ENCODE measurements at places on chromosomes 1 and 21.
A peak's percentile ranks its signal among the peaks of the same experiment; 100 is the strongest.

GRCh38 chr1:193458628-193459027 lies 272.2 kb upstream of the B3GALT2 start:
- no peak overlapping the region for H3K27ac ChIP-seq
- no peaks in the 10 kb centered on the region for H3K36me3 ChIP-seq
- no peaks in the 10 kb centered on the region for H3K4me1 ChIP-seq
- no peaks in the 10 kb centered on the region for H3K27me3 ChIP-seq

- peaks cover 65% of the 10 kb centered on the region for H3K27me3 ChIP-seq
- no peaks in the 10 kb centered on the region for H3K4me1 ChIP-seq
- DNase-seq = peak; percentile 48
- no peaks in the 10 kb centered on the region for H3K36me3 ChIP-seq
Measured at GRCh38 chr1:2788506-2789163, 12.9 kb downstream of the TTC34 start.

DNA sequence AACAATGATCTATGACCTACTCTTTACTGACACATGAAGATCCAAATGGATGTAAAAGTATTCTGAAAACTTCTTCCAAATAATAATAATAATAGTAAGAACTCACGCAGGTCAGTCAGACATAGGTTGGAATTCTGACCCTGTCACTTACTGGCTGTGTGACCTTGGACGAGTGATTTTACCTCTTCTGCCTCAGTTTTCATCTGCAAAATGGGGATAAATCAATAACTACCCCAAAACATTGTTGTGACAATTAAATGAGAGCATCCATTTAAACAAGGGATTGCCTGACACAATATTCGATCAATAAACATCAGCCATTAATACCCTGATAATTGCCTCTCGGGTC lies 556 bp downstream of the MECR start:
- no peaks in the 10 kb centered on the region for H3K36me3 ChIP-seq
- H3K27me3 ChIP-seq = no peaks in the 10 kb centered on the region
- peaks cover 4% of the 10 kb centered on the region for H3K4me1 ChIP-seq
- DNase-seq = no peak
- peak overlapping the region; percentile 65 for H3K4me3 ChIP-seq

DNA sequence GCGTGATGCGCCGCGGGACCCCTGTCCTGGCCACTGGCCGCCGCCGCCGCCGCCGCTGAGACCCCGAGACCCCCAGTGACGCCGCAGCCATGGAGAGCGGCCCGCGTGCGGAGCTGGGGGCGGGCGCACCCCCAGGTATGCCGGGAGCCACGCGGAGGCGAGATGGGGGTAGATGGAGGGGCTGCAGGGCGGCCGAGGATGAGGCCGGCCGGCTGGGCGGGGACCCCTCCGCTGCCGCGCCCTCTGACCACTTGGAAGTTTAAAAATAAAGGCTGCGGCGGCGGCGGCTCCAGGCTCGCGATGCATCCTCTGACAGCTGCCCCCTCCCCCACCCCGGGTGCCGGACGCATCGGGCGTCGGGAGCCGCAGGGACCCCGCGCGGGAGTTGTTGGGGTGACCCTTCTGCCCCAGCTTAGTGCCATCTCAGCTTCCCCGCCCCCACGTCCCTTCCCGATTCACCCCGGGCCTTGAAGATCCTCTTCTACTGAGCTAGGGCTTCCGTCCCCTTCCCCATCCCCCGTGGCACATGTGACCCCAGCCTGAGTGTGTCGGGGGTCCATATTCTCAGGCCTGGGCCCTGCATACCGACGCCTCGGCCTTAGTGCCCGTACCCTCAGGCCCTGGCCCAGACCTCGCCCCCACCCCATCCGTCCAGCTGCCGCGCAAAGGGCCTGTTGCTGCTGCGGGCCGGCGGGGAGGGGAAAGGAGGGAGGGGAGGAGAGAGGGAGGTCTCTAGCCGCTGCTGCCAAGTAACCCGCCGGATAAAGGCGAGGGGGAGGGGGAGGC lies 562 bp downstream of the MAP7D1 start:
- peak overlapping the region; percentile 91 for H3K4me3 ChIP-seq
- H3K27me3 ChIP-seq = no peaks in the 10 kb centered on the region
- DNase-seq = peak; percentile 59
- H3K36me3 ChIP-seq = no peaks in the 10 kb centered on the region

DNA sequence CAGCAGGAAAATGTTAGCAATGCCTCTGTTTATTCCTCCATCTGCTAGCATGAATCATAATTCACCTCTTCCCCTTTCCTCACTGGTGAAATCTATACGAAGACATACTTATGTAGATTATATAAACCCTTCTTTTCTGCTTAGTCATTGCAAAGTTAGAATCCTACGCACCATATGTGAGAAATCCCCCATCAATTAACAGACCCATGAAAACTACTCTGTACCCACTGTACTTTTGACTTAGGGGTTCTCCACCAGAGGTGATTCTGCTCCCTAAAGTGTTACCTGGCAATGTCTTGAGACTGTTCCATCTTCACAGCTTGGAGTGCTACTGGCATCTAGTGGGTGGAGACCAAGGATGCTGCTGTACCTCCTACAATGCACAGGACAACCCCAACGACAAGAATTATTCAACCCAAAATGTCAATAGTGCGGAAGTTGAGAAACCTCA lies 49.6 kb upstream of the KCTD3 start:
- H3K27ac ChIP-seq = no peak overlapping the region
- no peaks in the 10 kb centered on the region for H3K36me3 ChIP-seq
- no peak for DNase-seq
- no peaks in the 10 kb centered on the region for H3K27me3 ChIP-seq

DNA sequence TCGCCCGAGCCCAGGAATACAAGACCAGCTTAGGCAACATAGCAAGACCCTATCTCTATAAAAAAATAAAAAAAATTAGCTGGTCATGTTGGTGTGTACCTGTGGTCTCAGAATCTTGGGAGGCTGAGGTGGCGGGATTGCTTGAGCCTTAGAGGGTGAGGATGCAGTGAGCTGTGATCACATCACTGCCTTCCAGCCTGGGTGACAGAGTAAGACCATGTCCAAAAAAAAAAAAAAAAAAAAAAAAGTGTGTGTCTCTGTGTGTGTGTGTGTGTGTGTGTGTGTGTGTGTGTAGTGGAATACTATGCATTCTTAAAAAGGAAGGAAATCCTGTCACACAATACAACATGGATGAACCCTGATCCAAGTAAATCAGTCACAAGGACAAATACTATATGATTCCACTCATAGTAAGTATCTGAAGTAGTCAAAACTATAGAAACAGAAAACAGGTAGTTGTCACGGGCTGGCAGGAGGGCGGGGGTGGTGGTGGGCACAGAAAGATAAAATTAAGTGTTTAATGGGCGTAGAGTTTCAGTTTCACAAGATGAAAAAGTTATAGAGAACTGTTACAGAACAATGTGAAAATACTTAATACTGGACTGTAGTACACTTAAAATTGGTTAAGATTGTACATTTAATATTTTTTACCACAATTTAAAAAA lies 47.8 kb downstream of the SELENOF start:
- no peak for DNase-seq
- no peaks in the 10 kb centered on the region for H3K4me1 ChIP-seq
- H3K27ac ChIP-seq = no peak overlapping the region
- no peaks in the 10 kb centered on the region for H3K36me3 ChIP-seq
- H3K4me3 ChIP-seq = no peak overlapping the region
- H3K27me3 ChIP-seq = no peaks in the 10 kb centered on the region

GRCh38 chr1:33312413-33312749 lies 8.5 kb downstream of the A3GALT2 start:
- H3K27ac ChIP-seq = no peak overlapping the region
- no peak overlapping the region for H3K4me3 ChIP-seq
- H3K27me3 ChIP-seq = no peaks in the 10 kb centered on the region
- no peaks in the 10 kb centered on the region for H3K36me3 ChIP-seq
- no peak for DNase-seq

DNA sequence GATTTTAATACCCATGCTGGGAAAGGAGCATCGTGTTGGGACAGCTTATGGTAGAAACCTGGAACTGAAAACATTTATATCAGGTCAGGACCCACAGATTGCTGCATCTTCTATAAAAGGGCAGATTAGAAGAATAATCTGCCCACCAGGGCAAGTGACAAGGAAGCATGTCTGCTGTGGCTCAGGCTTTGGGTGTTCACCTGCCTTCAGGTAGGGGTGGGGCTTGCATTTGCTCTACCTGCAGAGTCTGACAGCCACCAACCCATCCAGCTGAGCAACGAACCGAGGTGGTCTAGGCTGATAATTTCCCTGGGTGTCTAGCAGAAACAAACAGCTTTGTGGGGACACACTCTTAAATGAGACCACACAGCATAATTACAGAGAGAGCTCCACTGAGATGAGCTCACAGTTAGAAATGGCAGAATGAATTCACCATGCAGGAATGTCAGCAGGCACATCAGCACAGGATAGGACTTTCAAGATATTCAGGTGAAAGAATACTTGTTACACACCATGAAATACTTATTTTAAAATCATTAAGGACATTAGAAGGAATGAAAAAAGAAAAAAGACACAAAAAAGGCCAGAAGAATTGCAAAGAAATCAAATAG lies 36.1 kb upstream of the B3GALT5 start:
- no peaks in the 10 kb centered on the region for H3K36me3 ChIP-seq
- no peak overlapping the region for H3K27ac ChIP-seq
- no peak overlapping the region for H3K4me3 ChIP-seq
- no peak for DNase-seq
- H3K27me3 ChIP-seq = no peaks in the 10 kb centered on the region

DNA sequence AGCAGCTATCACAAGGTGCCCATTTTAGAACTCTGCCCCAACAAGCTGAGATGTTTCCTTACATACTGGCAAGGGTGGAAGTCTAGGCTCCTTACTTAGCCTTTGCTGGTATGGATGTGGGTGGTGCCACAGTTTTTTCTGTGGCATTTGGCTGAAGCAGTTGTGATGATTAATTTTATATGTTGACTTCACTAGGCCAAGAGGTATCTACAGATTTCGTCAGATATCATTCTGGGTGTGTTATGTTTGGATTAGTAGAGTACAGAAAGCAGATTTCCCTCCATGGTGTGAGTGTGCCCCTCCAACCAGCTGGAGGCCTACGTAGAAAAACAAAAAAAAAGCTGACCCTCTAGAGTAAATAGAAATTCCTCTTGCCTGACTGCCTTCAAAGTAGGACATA lies 317.0 kb downstream of the BARHL2 start:
- no peaks in the 10 kb centered on the region for H3K27me3 ChIP-seq
- DNase-seq = no peak
- H3K4me1 ChIP-seq = no peaks in the 10 kb centered on the region
- no peaks in the 10 kb centered on the region for H3K36me3 ChIP-seq
- H3K27ac ChIP-seq = no peak overlapping the region

DNA sequence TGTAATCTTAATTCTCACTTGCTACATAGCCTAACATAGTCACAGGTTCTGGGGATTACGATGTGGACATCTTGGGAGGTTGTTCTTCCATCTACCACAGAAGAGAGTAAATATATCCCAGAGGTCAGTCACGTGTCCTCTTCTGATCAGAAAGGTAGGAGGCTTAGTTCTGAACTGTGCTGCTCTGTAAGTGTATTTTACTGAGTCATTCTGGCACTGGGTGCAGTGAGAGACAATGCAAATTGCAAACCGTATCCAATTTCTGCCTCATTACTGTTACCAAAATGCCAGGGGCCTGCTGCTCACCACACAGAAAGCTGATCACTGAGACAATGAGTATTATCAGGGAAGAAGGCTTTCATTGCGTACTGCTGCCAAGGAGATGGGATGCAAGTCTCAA lies 104.0 kb downstream of the GABPA start:
- H3K27ac ChIP-seq = no peak overlapping the region
- H3K4me1 ChIP-seq = no peaks in the 10 kb centered on the region
- no peaks in the 10 kb centered on the region for H3K27me3 ChIP-seq
- no peak for DNase-seq
- H3K4me3 ChIP-seq = no peak overlapping the region

DNA sequence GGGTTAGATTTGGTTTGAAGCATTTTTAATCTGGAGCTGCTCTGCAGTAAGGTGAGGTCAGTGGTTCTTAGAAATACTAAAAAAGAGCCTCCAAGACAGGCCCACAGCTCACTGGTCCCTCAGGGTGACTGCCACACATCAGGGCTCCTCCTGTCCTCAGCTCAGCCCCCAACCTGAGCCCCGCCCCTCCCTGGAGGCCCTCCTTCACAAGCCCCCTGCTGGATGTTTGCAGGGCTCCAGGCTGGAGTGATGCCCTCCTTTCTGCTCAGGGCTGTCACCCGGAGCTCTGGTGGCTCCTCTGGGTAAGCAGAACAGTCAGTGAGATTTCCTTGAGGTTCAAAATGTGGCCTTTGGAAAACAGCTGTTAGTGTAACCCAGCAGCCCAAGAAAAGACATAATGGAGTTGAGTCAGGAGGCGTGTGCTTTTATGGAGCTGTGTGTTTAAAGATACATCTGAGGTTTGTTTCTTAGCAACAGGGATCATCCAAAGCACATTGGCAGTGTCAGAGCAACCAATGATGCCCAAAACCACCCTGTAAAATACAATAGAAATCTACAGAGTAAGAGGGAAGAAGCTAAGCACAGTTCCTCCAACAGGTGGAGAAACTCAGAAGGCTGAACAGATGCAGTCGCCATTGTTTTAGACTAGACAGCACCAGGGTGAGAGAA lies 21.4 kb downstream of the STUM start:
- H3K4me3 ChIP-seq = no peak overlapping the region
- H3K4me1 ChIP-seq = no peaks in the 10 kb centered on the region
- H3K27ac ChIP-seq = peak overlapping the region; percentile 25
- no peaks in the 10 kb centered on the region for H3K36me3 ChIP-seq
- DNase-seq = no peak
- no peaks in the 10 kb centered on the region for H3K27me3 ChIP-seq

DNA sequence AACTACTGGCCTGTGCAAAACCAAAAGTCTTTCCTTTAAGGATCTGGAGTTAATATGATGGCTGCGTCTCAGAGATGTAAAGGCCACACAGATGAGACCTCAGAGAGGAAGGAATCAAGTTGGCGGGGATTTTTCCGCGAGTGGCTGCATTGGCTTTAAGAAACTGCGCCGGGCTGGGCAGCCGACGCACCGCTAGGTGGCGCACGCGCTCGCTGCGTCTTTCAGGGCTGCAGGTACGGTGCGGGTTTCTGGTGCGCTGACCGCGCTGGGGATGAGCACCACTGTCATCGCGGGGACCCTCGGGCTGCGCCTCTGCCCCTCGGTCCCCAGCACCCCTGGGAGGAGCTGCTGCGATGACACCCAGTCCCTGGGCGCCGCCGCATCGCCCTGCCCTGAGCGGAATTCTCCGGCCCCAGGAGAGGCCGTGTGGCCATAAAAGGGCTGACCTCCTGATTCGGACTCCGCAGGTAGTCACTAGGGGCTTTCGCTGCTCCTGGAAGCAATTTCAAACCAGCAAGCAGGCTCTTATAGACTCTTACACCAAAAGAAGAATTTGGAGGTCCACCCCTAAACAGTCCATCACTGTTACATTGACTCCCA lies 241.0 kb downstream of the KCNJ6 start:
- peaks cover 5% of the 10 kb centered on the region for H3K27me3 ChIP-seq
- no peak overlapping the region for H3K27ac ChIP-seq
- H3K4me1 ChIP-seq = no peaks in the 10 kb centered on the region
- peak; percentile 26 for DNase-seq
- no peak overlapping the region for H3K4me3 ChIP-seq
